ENCODE measurements at places on chromosomes 11 and 22.

- no peak for DNase-seq
Measured at GRCh38 chr11:1927026-1927847, 7.7 kb downstream of the TNNT3 start.

DNA sequence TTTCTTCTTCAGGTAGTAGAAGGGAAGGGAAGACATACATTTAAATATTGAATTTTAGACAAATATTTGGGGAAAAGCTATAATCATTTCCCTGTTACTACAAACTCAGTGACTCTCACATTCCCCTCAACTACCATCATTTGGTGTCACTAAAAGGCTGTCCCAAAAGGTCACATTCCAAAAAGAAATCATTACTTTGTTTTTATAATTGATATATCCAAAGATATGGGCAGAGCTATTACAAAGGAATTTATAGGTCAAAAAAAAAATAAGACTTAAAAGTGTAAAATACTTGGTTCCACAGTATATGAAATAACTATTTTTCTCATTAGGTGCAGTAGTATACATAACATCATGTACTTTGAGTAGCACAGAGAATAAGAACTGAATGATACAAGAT lies 751.4 kb downstream of the KCNA4 start:
- DNase-seq = no peak

DNA sequence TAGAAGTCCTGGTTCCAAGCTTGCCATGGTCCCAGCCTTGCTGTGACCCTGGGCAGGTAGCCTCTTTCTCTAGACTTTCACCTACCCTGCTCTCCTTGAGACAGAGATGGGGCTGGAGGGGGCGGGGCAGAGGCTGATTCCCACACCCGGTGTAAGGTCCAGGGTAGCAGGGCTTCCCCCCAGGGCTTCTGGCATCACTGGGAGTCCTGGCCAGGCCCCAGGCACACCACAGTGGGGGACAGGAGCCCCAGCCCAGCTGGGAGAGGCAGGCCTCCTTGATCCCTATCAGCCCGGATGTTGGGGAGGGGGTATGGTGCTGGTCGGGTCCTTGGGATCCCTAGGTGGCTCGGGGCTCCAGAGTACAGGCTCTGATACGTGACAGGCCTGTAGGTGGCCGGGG lies 1.7 kb upstream of the NUDT8 start:
- no peak for DNase-seq

DNA sequence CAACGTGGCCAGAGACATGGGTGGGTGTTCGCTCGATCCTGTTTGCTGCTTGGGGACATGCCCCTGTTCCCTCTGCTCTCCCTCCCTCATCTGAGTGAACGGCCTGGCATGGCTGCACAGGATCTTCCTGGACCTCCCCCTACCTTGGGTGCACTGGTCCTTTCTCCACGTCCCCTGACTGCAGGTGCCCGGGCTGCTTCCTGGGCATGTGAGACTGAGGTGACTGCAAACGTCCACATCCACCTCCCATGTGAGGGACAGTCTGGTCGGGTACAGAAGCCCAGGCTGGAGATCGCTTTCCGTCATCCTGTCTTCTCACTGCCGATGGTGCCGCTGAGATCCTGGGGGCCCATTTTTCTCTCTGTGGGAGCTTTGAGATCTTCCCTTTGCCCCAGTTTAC lies 11.8 kb downstream of the SULT4A1 start:
- no peak for DNase-seq

GRCh38 chr11:124174001-124174583 lies 9.1 kb upstream of the OR10D3 start:
- no peak for DNase-seq

- no peak for DNase-seq
Measured at GRCh38 chr22:44881624-44882023, 128.2 kb downstream of the PHF21B start.

DNA sequence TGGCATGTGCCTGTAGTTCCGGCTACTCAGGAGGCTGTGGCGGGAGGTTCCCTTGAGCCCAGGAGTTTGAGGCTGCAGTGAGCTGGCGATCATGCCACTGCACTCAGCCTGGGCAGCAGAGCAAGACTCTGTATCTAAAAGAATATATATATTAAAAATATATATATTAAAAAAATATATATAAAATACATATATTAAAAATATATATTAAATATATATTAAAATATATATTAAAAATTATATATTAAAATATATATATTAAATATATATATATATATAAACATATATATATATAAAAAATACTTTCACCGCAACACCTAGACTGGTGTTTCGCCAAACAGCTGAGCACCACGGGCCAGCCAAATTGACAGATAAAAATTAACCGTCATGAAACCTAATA lies 8.8 kb downstream of the TTC38 start:
- DNase-seq = no peak

DNA sequence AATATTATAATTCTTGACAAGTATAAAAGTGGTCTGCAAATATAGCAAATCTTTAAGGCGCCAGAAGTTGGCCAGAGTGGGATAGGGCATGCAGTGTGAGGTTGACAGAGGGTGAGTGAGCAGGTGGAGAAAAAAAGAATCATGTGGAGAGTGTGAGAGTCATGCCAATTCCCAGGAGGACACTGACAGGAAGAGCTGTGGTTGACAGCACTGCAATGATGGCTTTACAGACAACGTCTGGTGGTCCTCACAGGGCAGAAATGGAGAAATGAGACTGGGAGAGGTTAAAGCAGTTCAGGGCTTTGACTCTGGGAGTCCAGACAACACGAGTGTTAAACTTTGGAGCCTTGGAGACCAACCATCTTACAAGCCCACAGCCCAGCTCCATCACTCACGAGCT lies 34.9 kb downstream of the SERPIND1 start:
- DNase-seq = no peak

DNA sequence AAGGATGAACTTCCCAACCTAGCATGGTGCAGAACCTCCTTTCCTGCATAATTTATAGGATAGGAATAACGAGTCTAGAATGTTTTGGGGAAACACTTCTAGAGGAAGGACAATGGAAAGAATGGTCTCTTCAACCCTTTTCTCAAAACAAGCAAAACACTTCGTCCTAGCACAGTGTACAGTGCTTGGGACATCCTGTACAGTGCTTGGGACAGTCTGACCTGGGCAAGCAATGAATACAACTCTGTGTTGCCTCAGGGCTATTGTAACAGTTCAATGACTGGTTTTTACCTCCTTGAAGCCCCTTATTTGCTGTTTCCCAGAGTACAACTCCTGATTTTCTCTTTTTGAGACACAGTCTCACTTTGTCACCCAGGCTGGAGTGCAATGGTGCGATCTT lies 1.6 kb upstream of the ADAMTS8 start:
- DNase-seq = no peak
